Myometrial cell (primary cell): ENCODE measurements at places on chromosomes 12 and 14. TPM values are rescaled to one million over a fixed set of nuclear protein-coding genes. Genes with fewer than 3 reads are reported as not detected.

Gene UNG
- total RNA-seq: 18.7 and 29.2 TPM in 2 replicates

Gene DMAC2L
- total RNA-seq: 2.3 and 6.7 TPM in 2 replicates

Gene KCNH3
- 0.29 and 0.35 TPM in 2 replicates for total RNA-seq

Gene KRT71
- not detected in 2 replicates for total RNA-seq

Gene CAPZA3
- not detected in 2 replicates for total RNA-seq

Gene ESR2
- total RNA-seq: not detected in 2 replicates

Gene KRT73
- not detected in 2 replicates for total RNA-seq

Gene SIX4
- 10.1 and 12.7 TPM in 2 replicates for total RNA-seq

Gene CELA1
- not detected in 2 replicates for total RNA-seq

Gene SMIM41
- not detected in 2 replicates for total RNA-seq

Gene WASHC4
- total RNA-seq: 35.7 and 44.8 TPM in 2 replicates

Gene LTB4R2
- total RNA-seq: 0.18 and 1.4 TPM in 2 replicates

Gene SLC7A8
- 6.9 and 13.1 TPM in 2 replicates for total RNA-seq

Gene RNASE3
- not detected in 2 replicates for total RNA-seq

Gene NGB
- not detected in 2 replicates for total RNA-seq

Gene FAM181A
- total RNA-seq: not detected in 2 replicates

Gene KCNMB4
- total RNA-seq: under 0.01 and 0.71 TPM in 2 replicates
